Naive thymus-derived CD4-positive, alpha-beta T cell (primary cell): ENCODE measurements at places on chromosomes 3 and 15. TPM values are rescaled to one million over a fixed set of nuclear protein-coding genes. Genes with fewer than 3 reads are reported as not detected.

Gene GP9
- not detected for total RNA-seq

Gene RLBP1
- not detected for total RNA-seq

DNA sequence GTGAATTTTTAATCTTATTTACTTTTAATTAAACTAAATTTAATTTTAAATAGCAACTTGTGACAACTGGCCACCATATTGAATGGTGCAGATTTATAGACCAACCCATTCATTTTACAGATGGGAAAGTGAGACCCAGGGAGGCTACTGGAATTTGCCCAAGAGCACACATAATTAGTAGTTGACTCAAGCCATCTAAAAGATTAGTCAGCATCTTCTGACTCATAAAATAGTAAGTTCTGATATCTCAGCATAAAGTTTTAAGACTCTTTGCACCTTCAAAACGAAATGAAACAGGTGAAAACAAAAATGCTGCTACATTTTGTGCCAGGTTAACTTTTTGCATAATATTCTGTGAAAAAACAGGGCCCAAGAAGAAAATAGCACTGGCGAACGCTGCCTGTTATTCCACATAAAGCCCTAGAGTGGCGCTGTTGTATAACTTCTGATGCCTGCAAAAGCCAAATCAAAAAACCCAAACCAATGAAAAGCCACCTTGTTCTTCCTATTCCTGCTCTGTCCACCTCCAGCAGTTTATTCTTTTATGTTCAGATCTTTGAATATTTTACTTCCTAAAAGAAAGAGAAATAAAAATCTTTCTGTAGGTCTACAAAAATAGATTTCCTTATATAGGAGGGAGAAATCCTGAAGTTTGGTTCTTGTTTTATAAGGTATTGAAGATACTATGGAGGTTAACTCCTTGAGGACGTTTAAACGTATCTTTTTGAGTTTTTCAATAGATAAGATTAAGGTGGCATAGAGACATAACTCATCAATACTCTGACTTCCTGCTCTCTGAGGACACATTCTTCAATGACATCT lies 62.8 kb downstream of the OTOL1 start:
- no peak overlapping the region for H3K27ac ChIP-seq
- DNase-seq = no peak
- no peak overlapping the region for H3K4me3 ChIP-seq
- H3K36me3 ChIP-seq = no peaks in the 10 kb centered on the region
- H3K27me3 ChIP-seq = no peaks in the 10 kb centered on the region

Gene ANKUB1
- not detected for total RNA-seq

- H3K36me3 ChIP-seq = no peaks in the 10 kb centered on the region
- H3K27me3 ChIP-seq = no peaks in the 10 kb centered on the region
- no peak overlapping the region for H3K27ac ChIP-seq
- H3K4me3 ChIP-seq = no peak overlapping the region
- no peaks in the 10 kb centered on the region for H3K4me1 ChIP-seq
- DNase-seq = no peak
These were observed 431.4 kb downstream of the GRM7 start for GRCh38 chr3:7292362-7292761.

DNA sequence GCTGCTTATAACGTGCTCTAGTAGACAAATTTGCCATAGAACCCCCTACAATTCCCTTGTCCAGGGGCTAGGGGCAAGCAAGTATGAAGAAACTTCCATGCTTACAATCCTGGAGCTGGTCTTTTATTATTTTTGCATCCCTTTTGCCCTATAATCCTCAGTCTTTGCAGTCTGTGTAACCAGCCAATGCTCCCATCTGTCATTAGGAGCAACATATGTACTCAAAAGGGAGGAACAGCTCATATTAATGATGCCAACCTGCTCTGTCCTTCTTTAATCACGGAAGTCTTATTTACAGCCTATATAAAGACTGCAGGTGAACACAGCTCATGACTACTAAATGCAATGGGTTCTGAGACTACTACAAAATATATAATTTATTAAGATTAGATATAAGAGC lies 263.3 kb downstream of the ZIC1 start:
- no peak for DNase-seq
- H3K4me1 ChIP-seq = no peaks in the 10 kb centered on the region
- H3K27ac ChIP-seq = no peak overlapping the region
- H3K4me3 ChIP-seq = no peak overlapping the region
- H3K27me3 ChIP-seq = no peaks in the 10 kb centered on the region
